ENCODE measurements at places on chromosomes 2 and 18.

DNA sequence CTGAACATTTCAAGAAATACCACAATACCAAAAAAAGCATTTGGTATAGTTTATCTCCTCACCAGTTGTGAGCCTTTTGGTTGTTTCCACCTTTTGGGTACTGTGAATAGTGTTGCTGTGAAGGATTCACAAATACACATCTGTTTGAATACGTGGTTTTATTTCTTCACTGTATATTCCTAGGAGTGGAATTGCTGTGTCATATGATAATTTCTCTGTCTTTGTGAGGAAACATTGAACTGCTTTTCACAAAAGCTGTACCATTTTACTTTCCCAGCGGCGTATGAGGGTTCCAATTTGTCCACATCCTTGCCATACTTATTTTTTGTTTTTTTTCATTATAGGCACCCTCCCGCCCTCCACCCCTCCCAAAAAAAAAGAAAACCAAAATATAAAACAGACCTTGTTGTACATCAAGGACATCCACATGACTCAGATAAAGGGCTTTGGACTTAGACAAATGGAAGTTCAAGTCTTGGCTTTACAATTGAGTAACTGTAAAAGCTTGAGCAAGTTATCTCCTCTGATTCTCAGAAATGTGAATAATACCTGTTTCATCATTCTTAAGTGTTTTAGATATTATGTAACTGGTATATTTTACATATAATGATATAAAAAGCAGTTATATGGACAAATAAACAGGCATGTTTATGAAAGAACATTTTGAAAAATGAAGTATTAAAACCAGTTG, 19.0 kb downstream of the UBE2E3 start:
- DNase-seq: no peak

GRCh38 chr2:240822280-240822847, 2.3 kb upstream of the KIF1A start:
- DNase-seq: no peak

DNA sequence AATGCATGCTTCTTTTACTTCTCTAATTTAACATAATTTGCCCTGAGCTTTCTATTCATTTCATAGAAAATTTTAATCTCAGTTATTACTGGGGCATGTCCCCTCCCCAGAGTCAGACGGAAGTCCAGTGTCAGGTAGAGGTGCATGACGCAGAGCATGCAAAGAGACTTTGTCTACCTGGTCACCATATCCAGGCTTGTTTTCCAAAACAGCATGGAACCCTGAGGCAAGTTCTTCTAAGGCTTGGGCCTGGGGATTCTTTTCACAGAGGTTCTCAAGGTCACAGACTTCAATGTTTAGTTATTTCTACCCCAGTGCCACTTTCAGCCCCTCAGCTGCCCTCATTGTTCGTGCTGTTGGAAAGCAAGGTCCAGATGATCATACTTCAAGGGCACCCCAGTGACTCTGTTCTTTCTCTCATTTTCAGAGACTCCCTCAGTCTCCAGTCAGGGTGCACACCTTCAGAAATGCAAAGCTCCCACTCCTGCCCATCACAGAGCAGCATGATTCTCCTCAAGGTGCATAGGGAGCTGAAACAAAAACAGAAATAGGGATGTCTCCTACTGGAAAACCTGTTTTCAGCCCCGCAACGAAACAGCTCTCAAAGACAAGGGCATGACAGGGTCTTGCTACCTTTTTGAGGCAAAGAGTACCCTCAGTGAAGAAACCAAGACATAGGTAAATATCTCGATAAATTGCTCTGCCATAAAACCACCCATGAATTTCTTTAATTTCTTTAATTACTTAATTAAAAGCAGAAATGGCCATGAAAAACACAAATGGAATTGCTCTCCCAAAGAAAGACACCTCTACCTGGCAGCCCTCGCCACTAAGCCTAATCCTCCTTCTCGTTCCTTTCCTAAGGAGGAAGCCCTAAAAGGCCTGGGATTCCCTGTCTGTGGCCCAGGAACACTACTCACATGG, 9.5 kb upstream of the EVA1A start:
- DNase-seq: no peak

DNA sequence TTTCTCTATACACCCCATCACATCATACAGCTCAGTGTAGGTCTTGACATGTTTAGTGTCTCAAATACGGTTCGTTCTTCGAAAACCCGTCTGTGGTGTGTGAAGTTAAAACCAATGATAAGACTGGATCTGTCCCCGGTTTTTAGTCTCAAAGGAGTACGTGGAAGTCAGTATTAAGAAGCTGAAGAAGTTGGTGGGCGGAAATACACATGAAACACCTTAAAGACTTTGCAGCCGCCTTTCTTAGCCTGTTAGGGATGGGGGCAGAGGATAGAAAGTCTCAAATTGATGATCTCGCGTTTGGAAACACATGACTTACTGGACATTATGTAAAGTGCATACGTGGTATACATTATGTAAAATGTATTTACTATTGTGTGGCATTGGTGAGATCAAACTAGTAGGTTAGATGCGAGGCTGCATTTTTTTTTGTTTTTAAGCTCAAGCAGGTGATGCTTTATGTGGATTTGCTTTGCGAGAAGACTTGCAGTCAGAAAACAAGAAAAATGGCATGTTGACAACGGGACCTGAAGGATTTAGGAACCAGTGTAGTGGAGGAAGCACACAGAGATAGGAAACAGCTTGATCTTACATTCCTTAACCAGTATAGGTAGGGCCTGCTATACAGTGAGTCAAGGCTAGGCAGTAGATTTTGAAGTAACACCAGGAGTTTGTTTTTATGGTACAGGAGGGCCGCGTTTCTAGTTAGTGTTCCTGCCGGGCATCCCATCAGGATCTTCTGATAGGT, 1.2 kb downstream of the CNOT11 start:
- DNase-seq: no peak

GRCh38 chr18:58520969-58521368, 107.9 kb downstream of the ALPK2 start:
- DNase-seq: peak; percentile 49

DNA sequence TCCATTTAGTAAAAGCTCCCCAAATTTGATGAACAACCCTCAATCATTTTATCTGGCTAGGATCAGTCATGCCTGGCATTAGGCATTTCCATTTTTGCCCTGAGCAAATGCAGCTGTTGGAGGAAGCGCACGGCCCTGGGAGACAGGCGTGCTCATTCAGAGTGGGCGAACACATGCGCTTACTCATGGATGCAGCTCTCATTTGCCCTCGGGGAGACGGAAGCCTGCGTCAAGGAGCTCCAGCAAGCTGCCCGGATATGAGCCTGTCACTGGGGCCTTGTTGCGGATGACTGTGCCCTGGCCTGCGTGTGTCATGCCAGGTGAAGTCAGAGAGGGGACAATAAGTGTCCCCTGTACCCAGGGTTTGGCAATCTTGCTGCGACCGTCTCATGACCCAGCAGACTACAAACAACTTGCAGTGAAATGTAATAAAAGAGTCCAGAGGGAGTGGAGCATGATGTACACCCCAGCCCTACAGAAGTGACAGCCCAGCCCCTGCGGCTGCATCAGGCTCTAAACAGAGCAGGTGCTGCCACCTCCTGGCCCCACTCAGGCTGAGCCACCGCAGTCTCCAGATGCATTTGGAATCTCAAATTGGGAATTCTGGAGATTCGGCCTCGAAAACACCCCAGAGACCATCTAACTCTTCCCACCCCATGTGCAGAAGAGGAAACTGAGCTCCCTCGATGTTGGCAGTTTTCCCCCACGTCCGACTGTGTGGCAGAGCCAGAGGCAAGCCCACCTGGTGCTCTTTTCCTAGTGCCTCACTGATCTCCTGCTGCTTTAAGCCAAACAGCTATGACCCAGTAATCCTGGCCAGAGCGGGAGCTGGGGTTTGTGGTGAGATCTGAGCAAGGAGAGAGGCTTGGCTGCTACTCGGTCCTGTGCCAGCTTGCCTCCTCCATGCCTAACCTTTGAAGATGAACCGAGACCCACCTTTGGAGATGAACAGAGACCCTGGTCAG, 105.0 kb upstream of the ALK start:
- DNase-seq: peak; percentile 20

Measured in activated T-cell treated with anti-CD3 and anti-CD28 coated beads, Interleukin-2, amount 50 U/mL, for 48 hours (primary cell).